ENCODE measurements at places on chromosomes 3 and 15.

DNA sequence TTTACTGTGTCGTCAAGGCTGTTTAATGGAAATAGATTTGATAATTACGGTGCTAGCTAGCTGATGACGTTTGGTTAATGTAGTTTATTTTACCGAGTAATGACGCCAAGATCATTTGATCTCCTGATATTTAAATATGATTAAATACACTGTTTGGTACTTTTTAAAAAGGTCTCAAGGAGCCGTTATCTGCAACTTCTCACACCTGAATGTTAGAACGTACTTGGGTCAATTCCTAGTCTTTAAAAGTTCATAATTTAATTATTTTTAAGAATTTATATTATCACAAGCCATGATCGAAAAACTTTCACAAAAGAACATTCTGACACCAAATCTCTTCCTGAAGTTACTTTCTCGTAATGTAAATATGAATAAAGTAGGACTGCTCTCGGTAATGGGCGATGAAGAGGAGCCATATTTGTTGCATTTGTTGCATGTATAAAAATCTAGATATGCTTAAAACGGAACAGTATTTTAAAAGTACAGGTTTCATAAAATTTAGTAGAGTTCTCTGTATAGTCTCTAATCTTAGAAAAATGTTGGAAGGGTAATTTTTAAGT is 16.2 kb upstream of the CHD2 start:
- DNase-seq, result no peak

- DNase-seq, result no peak
Measured at GRCh38 chr3:194686816-194687637, 1.3 kb downstream of the FAM43A start.

DNA sequence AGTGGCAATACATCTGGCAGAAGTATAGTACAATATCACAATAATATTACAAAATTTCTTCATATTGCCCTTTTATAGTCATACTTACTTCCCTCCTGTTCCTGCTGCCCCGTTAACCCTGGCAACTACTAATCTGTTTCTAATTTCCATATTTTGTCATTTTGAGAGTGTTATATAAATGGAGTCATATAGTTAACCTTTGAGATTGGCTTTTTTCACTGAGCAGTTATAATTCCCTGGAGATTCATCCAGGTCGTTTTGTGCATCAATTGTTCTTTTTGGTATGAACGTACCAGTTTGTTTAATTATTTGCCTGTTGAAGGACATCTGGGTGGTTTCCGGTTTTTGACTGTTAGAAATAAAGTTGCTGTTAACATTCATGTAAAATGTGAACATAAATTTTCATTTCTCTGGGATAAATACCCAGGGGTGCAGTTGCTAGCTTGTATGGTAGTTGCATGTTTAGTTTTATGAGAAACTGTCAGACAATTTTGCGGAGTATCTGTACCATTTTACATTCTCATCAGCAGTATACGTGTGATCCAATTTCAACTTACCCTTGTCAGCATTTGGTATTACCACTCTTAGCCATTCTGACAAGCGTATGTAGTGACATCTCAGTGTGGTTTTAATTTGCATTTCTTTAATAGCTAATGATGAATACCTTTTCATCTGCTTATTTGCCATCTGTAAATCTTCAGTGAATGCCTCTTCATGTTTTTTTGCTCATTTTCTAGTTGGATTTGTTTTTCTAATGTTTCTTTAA is 32.2 kb upstream of the IL20RB start:
- no peak for DNase-seq

- DNase-seq, result no peak
Measured at GRCh38 chr3:193951859-193952258, 184.1 kb upstream of the HES1 start.

- no peak for DNase-seq
Measured at GRCh38 chr15:90701048-90701447, 16.1 kb upstream of the BLM start.

GRCh38 chr15:39887832-39888231 is 32.2 kb downstream of the GPR176 start:
- no peak for DNase-seq

- DNase-seq, result no peak
Measured at GRCh38 chr15:67501836-67502461, 19.0 kb upstream of the C15orf61 start.

- no peak for DNase-seq
Measured at GRCh38 chr3:155548195-155548594, 196.7 kb downstream of the PLCH1 start.

GRCh38 chr15:61613138-61613537 is 384.0 kb upstream of the RORA start:
- no peak for DNase-seq

DNA sequence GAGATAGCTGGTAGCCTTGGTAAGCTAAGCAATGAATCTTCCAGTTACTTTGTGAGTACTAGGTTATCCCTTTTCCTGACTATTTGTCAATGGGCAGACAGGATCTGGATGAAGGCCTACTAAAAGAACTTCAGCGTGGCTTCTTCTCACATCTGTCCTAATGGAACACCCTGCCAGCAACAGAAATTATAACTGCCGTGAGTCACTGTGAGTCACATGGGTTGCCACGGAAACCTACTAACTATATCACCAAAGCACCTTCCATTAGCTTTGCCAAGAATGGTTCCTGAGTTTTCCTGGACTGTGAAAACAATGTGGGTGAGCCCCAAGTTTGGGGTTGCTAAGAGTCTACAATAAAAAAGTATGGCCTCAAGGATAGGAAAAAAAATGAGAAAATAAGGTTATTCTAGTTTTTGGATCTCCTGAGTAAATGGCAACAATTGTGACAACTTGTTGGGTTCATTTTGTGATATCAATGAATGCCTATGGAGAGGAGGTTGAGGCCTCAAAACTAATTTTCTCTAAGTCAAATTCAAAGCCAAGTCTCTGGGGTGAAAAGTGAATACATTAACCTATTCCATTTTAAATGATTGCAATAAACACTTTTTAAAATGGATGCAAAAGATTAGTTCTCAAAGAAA is 195.1 kb upstream of the ICE2 start:
- no peak for DNase-seq

- no peak for DNase-seq
Measured at GRCh38 chr3:122331886-122332285, 6.8 kb downstream of the CSTA start.

DNA sequence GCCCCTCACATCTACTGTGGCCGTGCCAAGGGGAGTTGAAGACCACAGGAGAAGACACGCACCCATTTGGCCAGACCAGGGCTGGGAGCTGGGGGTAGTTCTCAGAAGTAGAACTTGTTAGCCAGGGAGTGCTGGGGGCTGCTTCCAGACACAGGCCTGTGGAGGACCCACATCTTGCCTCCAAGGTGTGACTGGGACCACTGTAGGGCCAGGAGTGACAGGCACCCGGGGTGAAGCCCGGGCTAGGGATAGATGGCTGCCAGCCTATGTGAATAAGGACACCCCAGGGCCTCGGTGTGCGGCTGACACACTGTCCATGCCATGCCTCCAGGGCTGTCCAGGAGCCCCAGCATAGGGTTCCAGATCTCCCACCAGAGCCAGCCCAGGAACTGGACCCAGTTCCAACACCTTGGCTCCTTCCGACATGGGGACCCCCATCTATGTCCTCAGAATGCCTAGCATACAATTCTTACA is 1.8 kb downstream of the ANPEP start:
- no peak for DNase-seq

- no peak for DNase-seq
Measured at GRCh38 chr3:46713898-46714552, 3.6 kb downstream of the PRSS50 start.

- DNase-seq, result no peak
Measured at GRCh38 chr3:168876346-168877035, 780.8 kb upstream of the GOLIM4 start.

- no peak for DNase-seq
Measured at GRCh38 chr3:147377412-147378367, 28.7 kb downstream of the ZIC4 start.
